ENCODE measurements at places on chromosomes 7 and 10.

DNA sequence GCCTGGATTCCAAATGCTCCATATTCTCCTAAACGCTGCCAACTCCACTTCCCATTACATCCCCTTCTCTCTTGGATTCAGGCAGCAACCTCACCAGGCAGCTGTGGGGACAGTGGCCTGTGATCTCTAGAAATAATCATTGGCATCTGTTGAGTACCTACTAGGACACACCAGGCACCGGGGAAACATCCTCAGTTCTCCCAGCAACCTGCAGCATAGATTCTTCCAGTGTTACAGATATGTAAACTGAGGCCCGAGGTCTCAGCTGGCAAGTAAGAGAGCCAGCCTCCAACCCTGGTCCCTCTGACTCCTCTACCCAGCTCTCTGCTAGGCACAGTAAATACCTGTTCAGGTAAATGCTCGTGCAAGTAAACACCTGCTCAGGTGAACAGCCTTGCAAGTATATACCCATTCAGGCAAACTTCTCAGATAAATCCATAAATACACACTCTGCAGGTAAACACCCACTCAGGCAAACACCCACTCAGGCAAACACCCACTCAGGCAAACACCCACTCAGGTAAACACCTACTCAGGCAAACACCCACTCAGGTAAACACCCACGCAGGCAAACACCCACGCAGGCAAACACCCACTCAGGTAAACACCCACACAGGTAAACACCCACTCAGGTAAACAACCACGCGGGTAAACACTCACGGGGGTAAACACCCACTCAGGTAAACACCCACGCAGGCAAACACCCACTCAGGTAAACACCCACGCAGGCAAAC lies 18.7 kb downstream of the ASB13 start:
- DNase-seq, result no peak

DNA sequence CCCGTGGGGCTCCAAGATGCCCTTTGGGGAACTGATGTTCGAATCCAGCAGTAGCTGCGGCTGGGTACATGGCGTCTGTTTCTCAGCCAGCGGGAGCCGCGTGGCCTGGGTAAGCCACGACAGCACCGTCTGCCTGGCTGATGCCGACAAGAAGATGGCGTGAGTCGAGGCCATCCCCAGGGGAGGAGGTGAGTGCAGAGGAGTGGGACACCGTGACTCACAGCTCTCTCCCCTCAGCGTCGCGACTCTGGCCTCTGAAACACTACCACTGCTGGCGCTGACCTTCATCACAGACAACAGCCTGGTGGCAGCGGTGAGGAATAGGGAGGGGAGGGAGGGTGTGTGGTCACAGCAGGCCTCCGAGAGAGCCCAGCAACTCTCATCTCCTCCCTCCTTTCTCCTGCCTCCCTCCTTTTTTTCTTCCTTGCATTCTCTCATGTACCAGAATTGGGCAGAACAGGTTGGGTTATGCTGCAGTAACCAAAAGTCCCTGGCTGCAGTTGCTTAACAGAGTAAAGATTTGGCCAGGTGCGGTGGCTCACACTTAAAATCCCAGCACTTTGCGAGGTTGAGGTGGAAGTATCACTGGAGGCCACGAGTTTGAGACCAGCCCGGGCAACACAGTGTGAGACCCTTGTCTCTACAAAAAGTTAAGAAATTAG lies 16.5 kb downstream of the ARPC1B start:
- DNase-seq, result no peak

GRCh38 chr10:21055339-21056135 lies 158.4 kb upstream of the NEBL start:
- no peak for DNase-seq

DNA sequence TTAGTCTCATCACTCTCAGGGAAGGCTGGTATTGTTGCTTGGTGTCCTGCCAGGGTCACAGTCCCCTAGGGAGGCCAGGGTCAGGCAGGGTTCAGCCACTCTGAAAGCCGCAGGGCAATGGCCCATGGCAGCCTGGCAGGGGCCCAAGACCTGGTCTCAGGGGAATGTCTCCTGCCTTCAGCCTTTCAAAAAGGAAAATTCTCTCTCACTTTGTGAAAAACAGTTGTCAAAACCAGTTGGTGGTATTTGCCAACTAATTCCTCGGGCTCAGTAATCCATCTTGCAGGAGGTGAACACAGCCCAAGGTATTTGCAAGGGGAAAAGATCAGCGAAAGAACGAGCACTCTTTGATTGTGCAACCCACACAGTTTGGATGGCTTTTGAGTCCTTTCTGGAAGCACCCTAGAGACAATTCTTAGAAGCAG lies 101.5 kb downstream of the JCAD start:
- DNase-seq, result peak; percentile 7

- no peak for DNase-seq
Measured at GRCh38 chr7:87658553-87658952, 30.4 kb downstream of the RUNDC3B start.
